Activated naive CD4-positive, alpha-beta T cell treated with anti-CD3 and anti-CD28 coated beads, Interleukin-2, amount 50 U/mL, for 72 hours (primary cell): ENCODE measurements at places on chromosomes 12 and 14. TPM values are rescaled to one million over a fixed set of nuclear protein-coding genes. Genes with fewer than 3 reads are reported as not detected.

The NOVA1 gene
- 1.5 TPM for total RNA-seq

The LIN7A gene
- not detected for total RNA-seq

The SLC41A2 gene
- total RNA-seq: 1.6 TPM

The PPP4R4 gene
- total RNA-seq: 6.5 TPM

The HIGD1C gene
- not detected for total RNA-seq

The RNASE1 gene
- not detected for total RNA-seq

The DNAI7 gene
- total RNA-seq: 0.35 TPM
